ENCODE measurements at places on chromosomes 5 and 9.
A peak's percentile ranks its signal among the peaks of the same experiment; 100 is the strongest.

- DNase-seq: no peak
Measured at GRCh38 chr5:172142709-172143215, 45.3 kb downstream of the STK10 start.

DNA sequence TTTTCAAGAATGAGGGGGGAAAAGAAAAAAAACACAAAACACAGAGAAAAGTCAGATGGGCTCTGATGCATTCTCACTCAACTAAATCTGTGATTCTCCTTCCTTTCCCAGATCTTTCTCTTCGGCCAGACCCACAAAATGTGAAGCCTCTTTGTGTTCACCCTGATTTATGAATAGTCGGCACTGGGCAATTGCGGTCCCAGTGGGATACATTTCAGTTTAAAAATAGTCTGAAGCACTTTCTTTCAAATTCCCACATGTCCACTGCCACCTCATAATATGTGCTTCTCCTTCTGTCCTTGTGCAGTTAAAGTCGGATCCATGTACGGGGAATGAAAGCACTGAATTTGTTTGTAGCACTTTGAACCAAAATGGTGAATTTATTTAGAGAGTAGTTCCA lies 995.4 kb upstream of the WWC1 start:
- DNase-seq: no peak

GRCh38 chr5:1648806-1649205 lies 125.0 kb upstream of the LPCAT1 start:
- DNase-seq: no peak

- DNase-seq: no peak
Measured at GRCh38 chr5:101782352-101783103, 513.6 kb downstream of the SLCO4C1 start.

DNA sequence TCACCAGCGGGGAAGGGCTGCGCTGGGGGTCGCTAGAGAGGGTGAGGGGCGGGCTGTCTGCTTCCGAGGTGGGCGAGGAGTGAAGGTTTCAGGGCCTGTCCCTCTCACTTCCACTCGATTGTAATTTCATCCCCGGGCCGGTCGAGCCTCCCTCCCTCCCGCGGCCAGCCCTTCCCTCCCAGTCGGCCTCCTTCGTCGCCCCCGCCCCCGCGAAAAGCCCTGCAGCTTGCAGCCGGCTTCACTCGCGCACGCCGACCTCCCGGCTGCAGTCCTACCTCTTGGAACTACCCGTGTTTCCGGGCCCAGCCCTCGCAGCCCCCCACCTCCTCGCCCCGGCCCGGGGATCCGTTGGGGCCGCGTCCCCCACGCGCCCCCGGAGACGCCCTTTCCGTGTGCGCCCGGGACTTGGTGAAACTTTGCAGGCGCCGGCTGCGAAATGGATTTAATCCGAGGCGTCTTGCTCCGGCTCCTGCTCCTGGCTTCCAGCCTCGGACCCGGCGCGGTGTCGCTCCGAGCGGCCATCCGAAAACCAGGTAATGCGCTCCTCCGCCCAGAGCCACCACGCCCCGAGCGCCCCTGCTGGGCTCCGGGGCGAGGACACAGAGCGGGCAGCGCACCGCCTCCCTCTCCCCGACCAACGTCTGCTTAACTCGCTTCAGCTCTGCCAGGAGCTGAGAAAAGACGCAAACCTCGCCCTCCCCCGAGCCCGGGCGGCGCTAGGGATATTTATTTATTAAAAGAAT lies at the start of gene EGFLAM:
TSS of gene EGFLAM (plus strand) at position 241 of the 743 bp plus-strand sequence. CDS start at position 437, 196 bp downstream.
- no peak for DNase-seq

- DNase-seq: peak; percentile 44
Measured at GRCh38 chr5:176959051-176959450, 47.5 kb downstream of the UIMC1 start.

- no peak for DNase-seq
Measured at GRCh38 chr9:211557-211956, 3.1 kb upstream of the DOCK8 start.

DNA sequence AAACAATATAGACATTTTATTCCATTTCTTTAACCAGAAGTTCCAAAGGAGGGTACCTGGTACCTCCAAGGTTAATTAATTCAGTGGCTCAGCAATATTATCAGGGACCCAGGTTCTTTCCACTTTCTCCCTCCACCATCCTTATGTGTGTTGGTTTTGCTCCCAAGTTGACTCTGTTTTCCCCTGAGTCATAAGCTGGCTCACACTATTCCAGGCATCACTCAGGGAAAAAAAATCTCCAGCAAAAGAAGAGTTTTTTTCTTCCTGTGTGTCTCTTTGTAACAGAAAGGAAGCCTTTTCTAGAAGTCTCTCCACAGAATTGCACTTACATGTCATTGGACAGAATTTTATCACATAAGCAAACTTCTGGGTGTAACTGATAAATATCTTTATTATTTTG lies 31.2 kb upstream of the GALNT10 start:
- no peak for DNase-seq

DNA sequence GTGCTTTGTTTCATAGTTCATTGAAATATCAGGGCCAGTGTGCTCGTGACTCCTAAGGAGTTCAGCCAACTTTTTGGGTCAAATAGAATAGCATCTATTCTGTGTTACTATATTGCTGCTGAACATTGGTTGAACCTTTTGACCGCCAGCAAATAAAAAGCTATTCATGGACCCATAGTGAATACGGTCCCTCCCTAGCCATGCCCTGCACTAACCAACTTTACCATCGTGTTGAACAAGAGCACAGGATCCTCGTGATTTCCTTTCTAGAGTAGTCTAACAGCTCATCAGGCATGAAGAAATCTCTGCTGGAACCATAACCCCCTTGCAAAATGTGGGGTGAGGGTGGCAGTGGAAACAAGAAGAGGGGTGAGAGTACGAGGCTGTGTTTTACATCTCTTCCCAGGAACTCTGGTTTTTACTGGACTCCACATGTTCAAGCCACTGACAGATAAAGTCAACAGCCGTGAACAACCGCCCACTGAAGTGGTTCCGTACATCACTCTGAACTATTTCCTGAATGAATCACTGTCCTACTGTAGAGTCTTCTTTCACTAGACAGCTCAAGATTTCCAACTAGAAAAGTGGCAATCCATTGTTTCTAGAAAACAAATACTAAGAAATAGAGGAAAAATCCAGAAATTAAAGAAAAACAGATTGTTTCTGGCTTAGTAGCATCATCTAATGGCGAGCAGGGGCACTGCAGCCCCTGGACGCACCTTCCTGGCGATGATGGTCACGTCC lies 70.1 kb upstream of the SPATA31E1 start:
- no peak for DNase-seq

DNA sequence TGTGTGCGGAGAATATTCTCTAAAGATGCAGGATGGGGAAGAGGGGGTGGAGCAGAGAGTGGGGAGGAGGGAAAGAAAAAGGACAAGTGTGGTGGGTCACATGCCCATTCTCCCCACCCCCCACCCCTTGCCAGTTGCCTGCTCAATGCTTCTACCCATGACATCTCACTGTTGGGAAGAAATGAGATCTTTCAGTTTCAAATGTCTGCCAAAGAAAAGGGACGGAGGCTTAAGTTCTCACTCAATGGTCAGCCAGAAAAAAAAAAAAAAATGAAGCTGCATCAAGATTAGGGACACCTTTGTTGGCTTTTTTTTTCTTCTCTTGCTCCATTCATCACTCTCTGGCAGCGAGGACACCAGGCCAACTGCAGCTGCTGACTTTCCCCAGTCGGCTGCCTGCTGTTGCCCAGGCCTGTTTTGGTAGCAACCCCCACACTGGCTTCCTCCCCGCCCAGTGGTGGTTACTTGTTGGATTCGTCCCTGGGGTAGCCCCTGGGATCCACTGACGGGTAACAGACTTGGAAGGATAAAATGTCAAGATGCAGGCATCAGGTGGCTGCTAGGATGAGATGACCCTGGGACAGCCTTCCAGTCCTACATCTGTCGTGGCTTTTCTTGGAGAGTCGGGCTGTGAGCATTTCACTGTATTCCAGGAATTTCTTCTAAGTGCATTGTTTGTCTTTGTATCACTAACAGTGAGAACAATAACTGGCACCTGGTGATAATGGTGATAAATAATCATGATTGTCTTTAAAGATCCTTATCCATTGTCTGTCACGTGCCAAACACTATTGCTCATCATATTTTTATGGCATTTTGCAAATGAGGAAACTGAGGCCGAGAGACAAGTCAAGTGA lies 9.1 kb downstream of the WWC1 start:
- DNase-seq: no peak

GRCh38 chr9:114503009-114503408 lies 2.3 kb downstream of the WHRN start:
- DNase-seq: no peak

- DNase-seq: no peak
Measured at GRCh38 chr9:93459432-93459847, 6.1 kb upstream of the FAM120AOS start.

DNA sequence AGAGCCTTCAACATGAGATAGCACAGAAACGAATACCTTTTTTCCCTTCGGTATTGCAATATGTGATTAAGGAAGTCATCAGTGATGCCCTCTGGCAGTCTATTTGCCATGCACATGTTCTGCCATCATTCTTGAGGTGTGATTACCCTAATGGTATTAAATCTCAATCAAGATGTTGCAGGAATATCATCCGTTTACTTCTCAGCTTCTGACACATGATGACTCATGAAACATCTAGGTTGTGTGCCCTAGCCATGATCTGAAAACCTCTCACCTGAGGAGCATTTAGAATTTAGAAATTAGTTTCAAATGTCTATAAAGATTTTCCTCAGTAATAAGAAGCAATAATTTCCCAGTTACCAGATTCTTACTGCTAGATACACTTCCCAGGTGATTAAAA lies 209.1 kb downstream of the ADGRV1 start:
- no peak for DNase-seq

DNA sequence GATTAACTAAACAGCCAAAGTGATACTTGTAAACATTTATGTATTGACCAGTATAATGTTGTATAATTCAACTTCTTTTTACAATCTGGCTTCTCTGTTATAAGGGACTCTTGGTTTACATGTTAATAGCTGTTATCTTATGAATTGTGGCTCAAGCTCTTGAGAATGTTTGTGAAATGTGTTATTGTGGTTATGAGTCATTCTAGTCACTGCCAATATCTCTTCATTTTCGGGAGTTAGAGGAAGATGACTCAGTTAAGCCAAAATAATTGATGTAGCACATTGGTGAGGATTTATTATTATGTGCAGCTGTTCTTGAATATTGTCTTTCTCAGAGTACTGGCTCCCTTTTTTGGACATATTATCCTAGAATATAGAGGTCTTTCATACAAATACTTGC lies 655.2 kb upstream of the RIOK2 start:
- DNase-seq: no peak

DNA sequence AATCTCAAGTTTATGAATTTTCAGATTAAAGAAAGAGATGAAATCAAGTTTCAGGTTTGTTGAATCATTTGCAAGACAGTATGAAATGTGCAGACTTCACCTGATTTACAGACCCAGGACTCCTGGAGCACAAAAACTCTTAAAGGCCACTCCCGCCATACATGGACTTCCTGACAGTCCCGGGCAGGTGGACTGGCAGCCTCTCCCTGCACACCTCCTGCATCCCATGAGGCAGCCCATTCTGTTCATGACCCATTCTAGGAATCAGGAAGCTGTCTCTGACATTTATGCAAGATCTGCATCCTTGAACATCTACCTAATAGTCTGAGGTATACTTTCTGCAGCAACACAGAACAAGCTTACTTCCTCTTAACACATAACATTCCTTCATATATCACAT lies 5.9 kb downstream of the DDX31 start:
- DNase-seq: no peak

- DNase-seq: no peak
Measured at GRCh38 chr5:126188804-126189203, 234.4 kb upstream of the GRAMD2B start.

DNA sequence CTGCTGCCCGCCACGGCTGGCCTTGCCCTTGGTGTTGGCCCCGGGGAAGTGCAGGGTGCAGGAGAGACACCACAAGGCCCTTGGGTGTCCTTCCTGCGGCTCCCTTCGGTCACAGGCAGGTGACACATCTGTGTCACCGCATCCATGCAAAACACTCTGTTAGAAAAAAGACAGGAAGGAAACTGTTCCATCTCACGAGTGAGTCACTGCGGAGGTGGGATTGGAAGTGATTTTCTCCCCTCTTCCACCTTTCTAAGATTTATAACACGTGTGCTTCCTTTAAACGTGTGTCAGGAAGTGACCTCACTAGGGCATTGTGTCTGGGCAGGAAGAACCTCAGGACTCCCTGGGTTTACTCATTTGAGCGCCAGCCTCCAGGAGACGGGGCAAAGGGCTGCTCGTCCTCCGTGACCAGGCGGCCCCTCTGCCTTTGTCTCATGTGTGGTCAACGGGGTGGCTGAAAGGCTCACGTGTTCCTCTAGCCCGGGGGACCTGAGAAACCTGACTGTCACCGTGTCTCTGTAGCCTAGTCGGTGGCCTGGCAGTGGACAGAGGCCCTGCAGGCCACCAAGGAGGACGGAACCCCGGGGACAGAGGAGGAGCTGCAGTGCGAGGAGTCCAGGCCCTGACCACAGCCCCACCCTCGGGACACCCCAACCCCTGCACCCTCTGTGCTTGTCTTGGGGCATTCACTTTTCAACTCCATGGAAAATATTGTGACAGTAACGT lies 4.9 kb upstream of the LCN1 start:
- DNase-seq: no peak

DNA sequence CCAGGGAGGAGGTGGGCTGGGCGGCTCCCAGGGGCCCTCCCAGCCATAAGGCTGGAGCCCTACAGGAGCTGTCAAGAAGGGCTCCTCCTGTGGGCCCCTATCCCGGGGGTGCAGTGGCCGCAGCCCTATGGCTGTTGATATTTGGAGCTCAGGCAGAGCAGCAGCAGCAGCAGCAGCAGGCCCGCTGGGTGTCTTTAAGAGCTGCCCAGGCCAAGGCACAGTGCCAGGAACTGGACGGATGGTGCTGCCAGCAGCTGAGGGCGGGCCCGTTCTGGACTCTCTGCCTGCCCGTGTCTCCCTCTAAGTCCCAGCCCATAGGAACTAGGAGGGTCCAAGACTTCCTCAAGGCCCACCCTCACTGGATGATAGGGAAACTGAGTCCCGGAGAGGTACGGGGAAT lies 3.6 kb downstream of the AK1 start:
- no peak for DNase-seq

GRCh38 chr5:5492087-5492933 lies 69.8 kb downstream of the ICE1 start:
- peak; percentile 84 for DNase-seq

DNA sequence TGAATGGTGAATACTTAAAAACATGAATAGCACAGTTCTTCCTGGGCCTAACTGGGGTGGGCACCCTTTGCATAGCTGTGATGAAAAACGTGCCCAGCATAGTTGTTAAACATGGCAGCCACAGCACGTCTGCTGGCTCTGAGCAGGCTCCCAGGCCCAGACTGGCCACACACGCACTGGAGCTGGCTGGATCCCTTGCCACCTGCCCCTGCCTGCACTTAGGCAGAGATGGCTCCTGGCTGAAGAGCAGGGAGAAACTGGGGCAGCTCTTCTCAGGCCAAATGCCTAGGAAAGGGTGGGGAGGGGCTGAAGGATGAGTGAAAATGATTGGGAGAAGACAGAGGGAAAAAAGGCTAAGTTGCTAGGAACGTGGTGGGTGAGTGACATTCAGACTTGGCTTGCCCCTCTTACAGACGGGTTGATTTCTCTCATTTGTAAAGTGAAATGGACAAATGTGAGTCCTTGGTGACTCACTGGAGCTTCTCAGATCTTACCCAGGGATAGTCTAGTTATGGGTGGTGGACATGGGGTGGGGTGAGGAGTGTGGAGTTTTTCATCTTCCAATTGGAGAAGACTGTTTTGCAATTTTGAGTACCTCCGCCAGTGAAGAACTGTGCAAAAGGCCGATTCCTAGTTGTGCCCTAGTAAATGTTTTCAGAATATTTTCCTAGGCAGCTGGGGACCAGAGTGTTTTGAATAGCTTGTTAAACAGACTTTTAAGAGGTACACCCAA lies 42.4 kb downstream of the TRIO start:
- DNase-seq: peak; percentile 47
